ENCODE measurements at places on chromosomes 12 and 14.

DNA sequence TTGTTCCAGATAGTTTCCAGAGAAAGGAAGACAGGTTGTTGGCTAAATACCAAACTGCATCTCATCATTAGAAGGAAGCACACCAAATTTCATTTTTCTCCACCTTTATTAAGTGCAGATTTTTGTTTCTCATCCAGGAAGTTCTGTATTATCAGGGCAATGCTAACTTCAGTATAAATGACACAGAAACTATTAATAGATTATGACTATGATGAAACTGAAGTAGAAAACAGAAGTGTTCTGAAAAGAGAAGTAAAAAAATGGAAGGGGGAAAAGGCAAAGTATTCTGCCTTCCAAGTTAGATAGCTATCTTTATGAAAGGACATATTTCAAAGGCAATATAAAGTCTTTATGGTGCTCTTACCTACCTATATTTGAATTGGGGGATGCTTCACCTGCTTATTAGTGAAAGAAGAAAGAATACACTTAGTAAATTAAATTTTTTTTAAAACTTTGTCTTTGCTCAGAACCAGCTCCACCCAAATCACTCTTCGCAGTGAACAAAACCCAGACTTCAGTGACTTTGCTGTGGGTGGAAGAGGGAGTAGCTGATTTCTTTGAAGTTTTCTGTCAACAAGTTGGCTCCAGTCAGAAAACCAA lies 223.9 kb downstream of the PTPRO start:
- peak; percentile 15 for DNase-seq

DNA sequence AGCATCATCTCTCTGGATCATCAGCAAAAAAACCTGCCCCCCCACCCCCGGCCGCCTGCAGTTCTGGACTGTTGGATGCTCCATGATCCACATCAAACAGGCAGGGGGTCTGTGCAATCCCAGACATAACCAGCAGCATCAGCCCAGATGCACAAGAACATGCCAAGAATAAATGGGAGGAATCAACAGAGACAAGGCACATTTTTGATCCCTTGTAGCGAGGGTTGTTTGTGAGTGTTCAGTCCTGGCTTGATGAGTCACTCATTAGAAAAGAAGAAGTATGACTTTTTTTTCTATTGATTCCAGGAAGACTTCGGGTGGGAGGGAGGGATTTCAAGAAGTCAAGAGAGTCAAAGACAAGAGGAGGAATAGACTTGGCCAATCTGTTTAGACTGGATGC lies 244.2 kb downstream of the KSR2 start:
- no peak for DNase-seq

GRCh38 chr12:49332441-49332861 lies 4.5 kb downstream of the C1QL4 start:
- no peak for DNase-seq

DNA sequence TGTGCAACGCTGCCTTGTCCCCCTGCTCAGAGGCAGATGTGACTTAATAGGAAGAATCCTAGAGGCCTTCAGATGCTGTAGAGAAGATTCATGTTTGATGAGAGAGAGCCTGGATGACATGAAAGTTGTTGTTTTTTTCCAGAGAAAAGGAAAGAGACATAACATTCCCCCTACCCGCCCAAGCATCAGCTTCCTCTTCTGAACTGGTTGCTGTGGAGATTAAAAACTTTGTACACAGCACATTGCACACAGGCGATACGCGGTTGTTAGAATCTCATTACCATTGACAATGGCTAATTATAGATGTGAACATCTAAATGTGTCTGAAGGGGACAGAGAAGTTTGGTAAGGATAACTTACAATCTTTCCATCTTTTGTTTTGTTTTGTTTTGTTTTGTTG lies 13.6 kb upstream of the ETFBKMT start:
- DNase-seq = no peak

DNA sequence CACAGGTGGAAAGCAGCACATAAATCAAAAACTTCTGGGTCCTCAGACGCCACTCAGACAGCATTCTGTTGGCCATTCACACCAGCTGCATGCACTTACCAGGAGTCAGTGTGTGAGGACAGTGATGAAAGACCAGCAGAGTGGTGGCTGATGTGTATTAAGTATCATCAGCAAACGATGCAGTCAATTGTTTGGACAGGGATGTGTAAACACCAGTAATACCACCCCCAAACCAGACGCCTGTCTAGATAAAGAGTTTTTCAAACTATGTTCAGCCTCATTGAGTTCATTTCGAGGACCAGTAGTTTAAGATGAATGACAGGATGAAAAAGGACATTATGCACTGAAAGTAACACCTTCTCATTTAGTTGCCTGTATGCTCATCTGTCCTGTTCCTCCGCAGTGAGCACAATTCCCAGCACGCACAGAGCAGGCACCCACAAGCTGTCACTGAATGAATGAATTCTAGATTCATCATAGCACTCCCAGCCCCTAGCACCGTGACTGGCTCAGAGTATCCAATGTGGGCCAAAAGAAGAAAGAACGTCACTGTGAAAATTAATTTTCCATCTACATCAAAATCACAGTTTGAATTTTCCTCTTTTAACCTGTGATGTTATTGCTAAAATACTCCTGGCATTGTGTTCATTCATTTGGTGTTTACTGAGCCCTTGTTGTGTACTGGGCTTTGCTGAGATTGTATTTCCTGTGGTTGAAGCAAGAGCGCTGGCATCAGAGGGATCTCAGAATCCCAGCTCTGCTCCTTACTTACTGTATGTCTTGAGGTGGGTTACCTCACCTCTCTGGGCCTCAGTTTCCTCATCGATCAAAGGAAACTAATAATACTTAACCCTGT lies 124.8 kb upstream of the NOS1 start:
- DNase-seq = no peak

DNA sequence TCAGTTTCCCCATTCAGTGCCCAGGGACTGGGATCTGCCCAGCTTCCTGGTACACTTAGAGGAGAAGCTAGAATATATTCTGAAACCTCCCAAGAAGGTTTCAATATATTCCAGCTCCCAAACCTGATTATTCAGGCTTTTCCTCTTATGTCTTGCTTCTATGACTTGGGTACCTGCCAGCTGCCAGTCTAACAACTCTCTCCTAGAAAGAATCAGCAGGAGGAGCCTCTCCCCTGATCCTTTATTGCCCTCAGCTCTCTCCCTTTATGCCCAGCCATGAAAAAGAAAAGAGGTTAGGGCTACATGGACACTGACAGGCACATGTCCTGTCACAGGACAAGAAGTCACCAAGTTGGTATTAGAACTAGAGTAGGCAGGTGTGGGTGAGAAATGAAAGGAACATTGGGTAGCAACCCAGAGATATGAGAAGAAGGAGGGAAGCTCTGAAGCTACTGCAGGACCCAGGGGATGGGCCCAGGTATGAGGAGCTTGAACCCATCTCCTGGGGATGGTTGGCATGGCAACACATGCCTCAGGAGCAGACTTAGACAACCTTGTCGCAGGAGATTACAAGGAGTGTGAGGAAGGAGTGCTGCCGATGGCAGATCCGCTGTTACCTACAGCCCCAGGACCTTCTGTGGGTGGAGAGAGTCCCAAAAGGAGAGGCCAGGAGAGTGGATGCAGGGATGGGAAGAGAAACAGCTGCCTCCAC lies 2.0 kb upstream of the CACNB3 start:
- no peak for DNase-seq

- no peak for DNase-seq
Measured at GRCh38 chr12:78559886-78560285, 304.7 kb upstream of the SYT1 start.

DNA sequence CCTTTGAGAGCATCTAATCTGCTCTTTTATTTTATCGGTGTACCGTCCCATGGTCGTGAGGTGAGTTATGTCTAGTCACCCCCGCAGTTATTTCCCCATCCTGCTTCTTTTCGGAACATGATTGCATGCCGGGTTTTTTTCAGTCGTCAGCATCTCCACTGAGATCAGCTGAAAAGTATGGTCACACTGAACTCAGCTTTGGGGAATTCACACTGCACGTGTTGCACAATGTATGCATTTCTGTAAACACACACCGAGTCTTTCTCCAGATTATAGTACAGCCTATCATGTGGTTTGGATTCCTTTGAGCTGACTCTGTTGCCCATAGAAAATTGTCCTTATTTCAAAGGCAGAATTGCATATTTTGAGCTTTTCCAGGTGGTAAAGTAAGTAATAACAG lies 24.6 kb downstream of the PLXNC1 start:
- no peak for DNase-seq

DNA sequence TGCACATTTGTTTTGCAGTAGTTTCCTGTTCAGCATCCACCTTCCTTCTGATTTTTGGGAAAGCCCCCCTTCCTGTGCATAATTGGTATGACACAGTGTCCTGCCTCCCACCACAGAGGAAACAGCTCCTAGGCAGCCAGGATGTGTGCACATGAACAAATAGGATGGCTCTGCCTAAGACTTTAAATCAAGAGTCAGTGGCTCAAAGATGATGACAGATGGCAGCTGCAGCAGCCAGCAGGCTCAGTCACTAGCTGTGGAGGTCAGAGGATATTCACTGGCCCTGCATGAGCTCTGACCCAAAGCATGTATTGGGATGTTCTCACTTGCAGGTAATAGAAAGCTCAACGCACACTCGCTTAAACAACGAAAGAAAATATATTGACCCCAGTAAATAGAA lies 90.3 kb downstream of the KCNK10 start:
- no peak for DNase-seq

- DNase-seq = no peak
Measured at GRCh38 chr14:59177262-59177661, 11.2 kb upstream of the DAAM1 start.

- no peak for DNase-seq
Measured at GRCh38 chr12:44307506-44308168, 471.8 kb downstream of the TMEM117 start.

- no peak for DNase-seq
Measured at GRCh38 chr12:31849090-31849687, 110.0 kb upstream of the RESF1 start.

GRCh38 chr12:45217846-45218245 lies 2.0 kb downstream of the ANO6 start:
- no peak for DNase-seq

DNA sequence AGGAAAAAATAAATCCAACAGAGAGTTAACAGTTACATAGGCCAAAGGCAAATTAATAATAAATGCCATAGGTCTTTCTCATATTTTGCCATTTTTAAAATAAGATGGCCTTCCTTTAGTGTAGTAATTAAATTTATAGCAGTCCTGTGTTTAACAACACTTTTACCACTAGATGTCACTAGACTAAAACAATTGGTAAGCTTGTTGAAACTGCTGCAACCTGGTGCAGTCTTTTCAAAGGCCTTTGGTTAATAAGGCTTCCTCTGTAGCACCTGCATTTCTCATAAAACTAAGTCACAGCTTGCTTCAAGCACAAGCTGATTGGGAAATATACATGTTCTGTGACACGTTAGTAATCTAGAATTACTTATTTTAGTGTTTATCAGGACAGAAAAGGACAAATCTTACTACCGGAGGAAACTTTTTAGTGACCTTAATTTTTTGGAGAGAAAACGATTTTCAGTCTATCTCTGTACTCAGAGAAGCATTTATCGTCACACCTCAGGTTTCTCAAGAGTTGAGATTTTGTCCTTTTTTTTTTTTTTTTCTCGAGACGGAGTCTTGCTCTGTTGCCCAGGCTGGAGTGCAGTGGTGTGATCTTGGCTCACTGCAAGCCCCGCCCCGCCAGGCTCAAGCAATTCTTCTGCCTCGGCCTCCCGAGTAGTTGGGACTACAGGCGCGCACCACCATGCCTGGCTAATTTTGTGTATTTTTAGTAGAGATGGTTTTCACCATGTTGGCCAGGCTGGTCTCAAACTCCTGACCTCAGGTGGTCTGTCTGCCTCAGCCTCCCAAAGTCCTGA lies 20.0 kb downstream of the BORCS5 start:
- DNase-seq = peak; percentile 45

DNA sequence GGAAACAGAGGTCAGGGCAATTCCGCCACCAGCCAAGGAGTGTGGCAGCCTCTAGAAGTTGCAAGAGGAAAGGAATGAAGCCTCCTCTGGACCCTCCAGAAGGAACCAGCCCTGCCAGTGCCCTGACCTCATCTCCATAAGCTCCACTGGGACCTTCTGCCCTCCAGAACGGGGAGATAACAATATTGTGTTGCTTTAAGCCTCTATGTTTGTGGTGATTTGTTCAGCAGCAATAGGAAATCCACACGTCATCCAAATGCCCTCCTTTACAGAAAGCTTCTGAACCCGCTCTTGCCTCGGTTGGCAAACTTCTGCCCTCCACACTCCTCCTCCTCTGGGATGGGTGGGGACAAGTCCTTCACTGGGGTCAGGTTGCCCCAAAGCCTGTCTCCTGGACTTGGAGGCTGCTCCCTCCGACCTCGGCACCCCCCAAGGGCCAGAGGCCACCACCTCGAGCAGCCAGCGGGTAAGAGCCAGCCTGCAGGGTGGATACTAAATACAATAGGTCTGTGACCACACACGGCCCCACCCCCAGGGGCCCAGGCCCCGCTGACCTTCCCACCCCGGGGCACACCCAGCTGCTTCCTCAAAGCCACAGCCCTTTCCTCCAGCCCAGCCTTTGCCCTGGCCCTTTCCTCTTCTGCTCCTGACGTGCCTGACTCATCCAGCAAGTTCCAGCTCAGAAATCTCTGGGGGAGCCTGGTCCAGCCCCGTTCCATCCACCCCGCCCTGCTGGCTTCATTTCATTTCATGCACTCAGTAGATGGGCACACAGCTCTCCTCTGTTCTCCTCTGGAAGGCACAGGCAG lies 58.7 kb upstream of the NCOR2 start:
- DNase-seq = no peak

DNA sequence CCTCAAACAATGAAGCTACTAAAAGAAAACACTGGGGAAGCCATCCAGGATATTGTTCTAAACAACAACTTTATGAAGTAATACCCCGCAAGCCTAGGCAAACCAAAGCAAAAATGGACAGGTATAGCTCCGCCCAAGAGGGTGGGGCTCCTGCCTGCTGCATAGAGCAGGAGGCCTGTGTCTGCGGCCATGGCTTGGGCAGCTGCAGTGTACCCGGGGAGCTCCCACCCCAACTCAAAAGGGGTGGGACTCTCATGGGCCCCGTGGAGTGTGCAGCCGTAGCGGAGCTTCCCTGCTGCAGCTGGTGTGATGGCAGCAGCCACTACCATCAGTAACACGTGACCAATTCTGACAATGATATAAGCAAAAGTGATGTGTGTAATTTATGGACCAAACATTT lies 264.2 kb upstream of the KITLG start:
- no peak for DNase-seq

- no peak for DNase-seq
Measured at GRCh38 chr14:42113358-42114069, 506.8 kb downstream of the LRFN5 start.

DNA sequence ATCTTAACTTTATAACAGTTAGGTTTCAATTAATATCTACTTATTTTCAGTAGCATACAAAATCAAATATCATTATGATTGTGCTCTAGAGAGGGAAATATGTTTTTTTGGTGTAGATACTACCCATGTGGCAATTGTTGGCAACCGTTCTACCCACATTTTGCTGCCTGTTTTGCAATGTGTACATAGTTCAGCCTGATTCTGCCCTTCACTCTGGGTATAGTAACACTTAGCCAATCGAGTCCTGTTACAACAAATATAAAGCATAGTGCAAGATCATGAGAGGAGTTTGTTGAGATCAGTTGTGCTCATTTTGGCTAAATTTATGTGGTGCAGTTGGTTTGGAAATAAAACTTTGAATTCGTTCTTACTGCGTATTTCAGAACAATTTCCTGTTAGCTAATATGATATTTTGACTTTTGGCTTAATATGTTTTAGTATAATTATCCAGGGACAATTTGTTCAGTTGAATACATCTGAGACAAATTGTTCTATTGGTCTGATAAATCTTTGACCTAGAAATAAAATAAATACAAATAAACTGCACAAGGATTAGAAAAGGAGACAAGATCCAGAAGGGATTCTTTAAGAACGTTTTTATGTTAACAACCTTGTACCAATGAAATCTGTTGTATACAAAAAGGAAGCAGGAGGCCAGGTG lies 76.9 kb downstream of the ATF7IP start:
- no peak for DNase-seq

GRCh38 chr14:70050136-70050535 lies 138.6 kb downstream of the SLC8A3 start:
- DNase-seq = no peak

Data from T-cell (primary cell).